ENCODE measurements at places on chromosomes 1 and 21.

GRCh38 chr1:25568090-25568833 is 24.9 kb downstream of the LDLRAP1 start:
- no peak for DNase-seq

- DNase-seq, result no peak
Measured at GRCh38 chr1:61444288-61444687, 280.7 kb downstream of the TM2D1 start.

GRCh38 chr1:215003686-215004085 is 78.9 kb upstream of the KCNK2 start:
- no peak for DNase-seq

- DNase-seq, result no peak
Measured at GRCh38 chr1:2386636-2387611, 4.4 kb downstream of the MORN1 start.

DNA sequence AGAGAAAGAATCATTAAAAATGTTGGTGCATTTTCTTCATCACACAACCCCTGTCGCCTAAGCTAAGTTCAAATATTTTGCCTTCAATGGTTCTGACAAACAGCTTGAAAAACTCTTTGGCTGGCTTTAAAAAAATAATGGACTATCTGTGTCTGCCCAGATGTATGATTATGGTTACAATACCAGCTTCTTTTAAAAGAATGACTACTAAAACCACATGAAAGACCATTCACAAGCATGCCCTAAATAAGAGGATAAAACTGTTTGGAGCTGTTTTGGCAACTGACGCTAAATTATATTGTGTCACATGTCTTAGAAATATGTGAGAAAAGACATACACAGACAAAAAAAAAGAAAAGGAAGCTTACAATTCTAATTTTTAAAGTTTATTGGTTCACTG is 23.7 kb upstream of the PLPPR4 start:
- no peak for DNase-seq

GRCh38 chr1:24709791-24710441 is 35.3 kb upstream of the CLIC4 start:
- DNase-seq, result no peak

DNA sequence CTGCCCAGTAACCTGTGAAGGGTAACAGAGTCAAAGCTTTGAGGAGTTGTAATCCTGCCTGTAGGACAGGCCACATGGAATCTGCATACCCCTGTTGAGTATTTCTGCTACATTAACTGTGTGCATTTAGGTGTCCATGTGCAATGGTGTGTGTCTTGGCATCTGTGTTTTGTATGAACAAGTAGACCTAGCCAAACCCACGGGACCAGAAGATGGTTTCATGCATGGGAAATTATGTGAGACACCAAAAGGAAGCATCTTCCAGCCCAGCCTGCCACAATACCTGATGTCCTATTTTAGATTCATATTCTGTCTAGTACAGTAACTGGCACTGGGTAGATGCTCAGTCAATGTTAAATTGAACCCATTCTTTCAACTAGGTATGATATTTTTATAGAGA is 70.8 kb upstream of the KCND3 start:
- DNase-seq, result no peak

GRCh38 chr1:186503190-186503589 is 42.3 kb upstream of the PDC start:
- no peak for DNase-seq

DNA sequence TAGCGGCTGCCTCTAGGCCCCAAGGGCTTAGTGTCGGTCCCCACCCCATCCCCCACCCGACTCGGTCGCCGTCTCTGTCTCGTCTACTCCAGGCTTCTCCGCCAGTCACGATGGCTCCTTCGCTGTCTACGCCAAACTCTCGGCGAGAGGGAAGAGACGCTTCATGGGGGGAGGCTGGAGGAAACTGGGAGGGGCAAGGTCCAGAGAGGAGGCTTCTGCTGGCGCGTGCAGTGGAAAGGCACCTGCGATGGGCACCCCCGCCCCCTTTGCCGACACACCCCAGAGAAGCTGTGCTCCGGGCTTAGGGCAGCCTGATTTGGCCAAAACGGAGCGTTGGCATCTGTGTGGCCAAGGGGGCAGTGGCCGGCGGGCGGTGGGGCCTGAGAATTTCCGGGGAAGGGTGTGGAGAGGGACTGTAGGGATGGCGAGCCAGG is 1.2 kb upstream of the CSMD2 start:
- no peak for DNase-seq

DNA sequence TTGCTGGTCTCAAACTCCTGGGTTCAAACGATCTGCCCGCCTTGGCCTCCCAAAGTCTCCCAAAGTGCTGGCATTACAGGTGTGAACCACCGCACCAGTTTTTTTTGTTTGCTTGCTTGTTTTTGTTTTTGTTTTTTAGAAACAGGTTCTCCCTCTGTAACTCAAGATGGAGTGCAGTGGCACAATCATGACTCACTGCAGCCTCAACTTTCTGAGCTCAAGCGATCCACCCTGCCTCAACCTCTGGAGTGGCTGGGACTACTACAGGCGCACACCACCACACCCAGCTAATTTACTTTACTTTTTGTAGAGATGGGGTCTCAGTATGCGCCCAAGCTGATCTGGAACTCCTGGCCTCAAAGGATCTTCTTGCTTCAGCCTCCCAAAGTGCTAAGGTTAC is 47.3 kb upstream of the USP1 start:
- no peak for DNase-seq

Data from hematopoietic multipotent progenitor cell treated with erythropoietin and hydrocortisone succinate and interleukin-3 and kit ligand, for 15 days (in vitro differentiated cells).